Activated CD8-positive, alpha-beta T cell treated with anti-CD3 and anti-CD28 coated beads, Interleukin-2, amount 10 ng/mL, durations not matched to agents 7 days and 5 days (primary cell): ENCODE measurements at places on chromosomes 2 and 18. TPM values are rescaled to one million over a fixed set of nuclear protein-coding genes. Genes with fewer than 3 reads are reported as not detected.

The RRM2 gene
- 604 TPM for total RNA-seq

The MALL gene
- not detected for total RNA-seq

The RND3 gene
- total RNA-seq, result not detected

The OSBPL1A gene
- 0.58 TPM for total RNA-seq

The SCLY gene
- 40.4 TPM for total RNA-seq

The HOXD11 gene
- total RNA-seq, result not detected

The POLR1A gene
- total RNA-seq, result 41.5 TPM

The MAL gene
- total RNA-seq, result 206 TPM

The ITGA4 gene
- 152 TPM for total RNA-seq

The RPRM gene
- total RNA-seq, result 0.24 TPM

The UPP2 gene
- not detected for total RNA-seq

The CFAP221 gene
- not detected for total RNA-seq

The ZNF236 gene
- 18.2 TPM for total RNA-seq

The ACADL gene
- total RNA-seq, result not detected

The NCKAP5 gene
- total RNA-seq, result not detected

The GKN2 gene
- total RNA-seq, result not detected

The SNORC gene
- total RNA-seq, result 2.2 TPM

The MC5R gene
- not detected for total RNA-seq

The YES1 gene
- 22.8 TPM for total RNA-seq

The CTLA4 gene
- total RNA-seq, result 3.8 TPM

The CFC1 gene
- not detected for total RNA-seq

The AQP12A gene
- not detected for total RNA-seq

The AMER3 gene
- not detected for total RNA-seq

The SLC23A3 gene
- total RNA-seq, result 2.0 TPM

The PFN4 gene
- not detected for total RNA-seq

The RAPGEF4 gene
- 0.63 TPM for total RNA-seq

The PKDCC gene
- not detected for total RNA-seq

The TSN gene
- total RNA-seq, result 55.4 TPM

The SPATS2L gene
- total RNA-seq, result 46.5 TPM

The LRATD1 gene
- not detected for total RNA-seq

The WNT6 gene
- not detected for total RNA-seq

The POTEC gene
- not detected for total RNA-seq
